ENCODE measurements at places on chromosomes 2 and 18.

- no peak for DNase-seq
Measured at GRCh38 chr2:222572751-222573174, 83.1 kb downstream of the FARSB start.

GRCh38 chr18:49548229-49548636 is 13.6 kb upstream of the LIPG start:
- DNase-seq = no peak

GRCh38 chr18:43661570-43661969 is 384.3 kb upstream of the SYT4 start:
- no peak for DNase-seq

- no peak for DNase-seq
Measured at GRCh38 chr18:58229162-58229561, 185.1 kb downstream of the NEDD4L start.

GRCh38 chr2:223735035-223735640 is 102.2 kb downstream of the AP1S3 start:
- no peak for DNase-seq

- DNase-seq = peak; percentile 24
Measured at GRCh38 chr2:27370816-27371620, 602 bp downstream of the SNX17 start.

DNA sequence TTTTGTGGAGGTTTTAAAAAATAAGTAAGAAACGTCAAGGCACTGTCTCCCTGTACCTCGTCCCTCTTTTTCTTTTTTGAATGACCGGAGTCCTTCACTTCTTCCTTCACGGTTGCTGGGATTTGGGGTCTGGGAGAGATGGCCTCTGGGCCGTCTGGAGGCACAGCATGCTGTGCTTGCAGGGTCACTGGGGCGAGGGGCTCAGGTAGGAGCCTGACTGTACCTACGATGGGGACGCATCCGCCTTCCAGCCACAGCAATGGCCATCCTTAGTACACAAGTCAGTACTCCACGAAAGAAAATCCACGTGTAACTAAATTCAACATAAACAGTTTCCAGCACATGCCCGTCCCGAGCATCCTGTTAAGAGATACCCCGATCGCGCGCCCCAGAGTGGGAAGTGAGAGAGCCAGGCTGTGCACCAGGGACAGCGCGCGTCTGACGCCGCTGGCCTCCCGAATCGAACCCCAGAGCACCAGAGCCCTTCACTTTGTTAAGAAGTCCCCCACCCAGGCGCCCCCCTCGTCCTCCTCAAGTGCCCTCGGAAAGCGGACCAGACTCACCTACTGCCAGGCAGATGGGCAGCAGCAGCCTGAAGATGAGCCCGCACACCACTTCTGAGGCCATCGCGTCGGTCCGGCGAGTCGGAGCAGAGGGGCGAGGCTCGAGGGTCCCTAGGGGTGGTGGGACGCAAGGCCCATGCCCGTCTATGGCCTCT is 1.2 kb downstream of the PIEZO2 start:
- no peak for DNase-seq

DNA sequence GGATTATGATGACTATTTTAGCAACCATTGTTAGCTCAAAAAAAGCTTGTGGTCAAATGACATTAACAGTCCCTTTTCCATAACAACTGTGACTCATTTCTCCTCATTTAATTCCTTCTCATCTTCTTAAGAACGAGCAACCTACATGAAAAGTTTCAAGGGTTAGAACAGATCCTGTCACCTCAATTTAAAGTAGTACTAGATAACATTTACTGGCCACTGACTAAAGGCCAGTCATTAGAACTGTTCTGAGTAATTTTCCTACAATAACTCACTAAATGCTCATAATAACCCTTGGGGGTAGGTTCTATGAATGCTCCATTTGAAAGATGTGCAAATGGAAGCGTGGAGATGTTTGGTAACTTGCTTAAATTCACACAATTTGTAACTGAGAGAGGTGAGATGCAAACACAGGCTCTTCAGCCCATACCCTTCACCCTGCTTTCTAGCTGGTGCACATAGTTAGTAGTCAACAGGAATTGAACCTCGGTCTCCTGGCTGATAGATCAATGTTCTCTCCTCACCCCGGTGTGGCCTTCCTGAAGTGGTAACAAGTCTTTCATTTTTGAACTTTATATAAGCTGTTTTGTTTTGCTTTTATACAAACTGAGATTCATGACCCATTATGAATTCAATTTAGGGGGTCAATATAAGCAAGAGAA is 212.5 kb downstream of the SETBP1 start:
- DNase-seq = no peak

DNA sequence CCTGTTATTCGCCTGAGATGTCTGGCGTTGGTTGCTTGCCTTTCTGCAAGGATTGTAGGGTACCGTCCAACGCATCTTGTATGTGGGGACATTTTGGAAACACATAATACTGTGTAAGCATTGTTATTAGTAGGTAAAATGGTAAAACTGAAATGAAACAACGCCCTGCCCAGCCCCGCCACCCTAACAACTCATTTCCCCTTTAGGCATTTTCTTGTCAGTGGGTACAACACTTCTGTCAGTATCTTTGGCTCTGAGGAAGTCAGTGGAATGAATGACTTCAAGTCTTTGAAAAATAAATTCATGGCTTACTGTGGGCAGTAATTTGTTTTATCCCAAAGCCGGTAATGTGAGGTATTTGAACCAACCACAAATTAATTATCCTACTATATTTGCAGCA is 86.0 kb downstream of the FMNL2 start:
- DNase-seq = no peak

DNA sequence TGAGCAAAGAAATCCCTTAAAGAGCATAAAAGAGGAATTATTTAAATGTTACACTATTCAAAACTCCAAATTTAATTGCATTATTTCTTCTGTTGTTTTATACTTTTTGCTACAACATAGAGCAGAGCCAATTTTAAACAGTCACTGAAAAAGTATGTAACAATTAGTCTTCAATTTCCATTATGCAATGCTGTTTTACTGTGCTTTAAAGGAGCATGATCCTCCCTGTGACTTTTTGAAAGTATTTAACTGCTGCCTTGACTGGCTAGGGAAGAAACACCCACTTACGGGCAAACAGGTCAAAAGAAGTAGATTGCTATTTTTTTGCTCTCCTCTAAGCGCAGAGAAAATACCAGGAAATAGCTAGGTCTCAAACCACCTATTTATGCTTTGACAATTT is 217.4 kb upstream of the GCFC2 start:
- no peak for DNase-seq

GRCh38 chr2:170161516-170162270 is 16.3 kb upstream of the MYO3B start:
- DNase-seq = no peak

DNA sequence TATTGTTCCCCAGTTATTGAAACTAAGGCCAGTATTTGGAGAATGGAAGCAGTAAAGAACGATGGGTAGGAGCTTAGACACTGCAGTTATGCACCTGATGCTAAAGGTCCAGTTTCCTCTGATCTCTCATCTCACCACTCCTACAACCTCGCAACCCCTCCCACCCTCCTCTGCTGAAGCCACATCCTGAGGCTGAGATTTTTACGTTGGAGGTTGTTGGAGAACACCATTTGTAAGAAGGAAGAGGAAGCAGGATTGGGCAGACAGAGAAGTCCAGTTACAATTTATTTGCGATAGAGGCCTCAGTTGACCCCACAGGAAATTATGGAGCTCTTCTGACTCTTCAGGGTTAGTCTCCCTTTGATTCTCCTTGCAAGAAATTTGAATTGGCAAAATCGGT is 54.3 kb upstream of the NDUFV2 start:
- DNase-seq = no peak

DNA sequence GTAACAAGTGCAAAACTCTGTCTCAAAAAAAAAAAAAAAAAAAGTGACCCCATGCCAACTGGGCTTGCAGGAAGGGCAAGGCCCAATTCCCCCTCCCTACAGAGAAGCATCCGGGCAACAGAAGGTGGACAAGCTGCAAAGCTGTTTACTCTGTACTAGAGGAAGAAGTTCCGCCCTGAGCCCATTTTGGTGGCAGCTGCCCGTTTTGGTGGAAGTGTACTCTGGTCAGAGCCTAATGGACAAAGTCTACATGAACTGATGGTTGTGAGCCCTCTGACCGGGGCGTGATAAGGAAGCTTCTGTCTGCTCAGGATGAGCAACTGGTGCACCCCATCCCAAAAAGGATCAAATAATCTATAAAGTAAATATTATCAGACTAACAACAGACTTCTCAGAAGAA is 65.0 kb downstream of the TRAPPC8 start:
- DNase-seq = no peak

DNA sequence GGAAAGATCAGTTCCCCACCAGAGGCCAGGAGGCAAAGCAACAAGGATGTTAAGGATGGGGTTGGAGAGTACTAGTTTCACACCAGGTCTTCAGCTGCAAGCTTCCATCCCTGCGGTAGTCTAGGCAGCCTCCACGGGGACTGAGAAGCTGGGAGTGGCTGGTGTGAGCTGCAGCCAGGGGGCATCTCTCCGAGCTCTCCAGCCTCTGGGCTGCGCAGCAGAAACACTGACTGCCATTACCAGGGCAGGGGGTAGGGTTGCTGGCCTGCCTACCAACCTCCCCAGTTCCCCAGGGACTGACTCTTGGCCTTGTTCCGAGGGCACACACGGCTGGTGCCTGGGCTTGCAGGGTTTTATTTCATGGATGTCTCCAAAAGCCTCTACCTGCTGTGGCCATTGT is 15.9 kb downstream of the GATA6 start:
- no peak for DNase-seq

GRCh38 chr2:69186614-69187013 is 173.6 kb downstream of the ANTXR1 start:
- DNase-seq = no peak
